ENCODE measurements at places on chromosomes 13 and 19.

- no peak for DNase-seq
Measured at GRCh38 chr13:40120288-40120687, 464.8 kb downstream of the COG6 start.

DNA sequence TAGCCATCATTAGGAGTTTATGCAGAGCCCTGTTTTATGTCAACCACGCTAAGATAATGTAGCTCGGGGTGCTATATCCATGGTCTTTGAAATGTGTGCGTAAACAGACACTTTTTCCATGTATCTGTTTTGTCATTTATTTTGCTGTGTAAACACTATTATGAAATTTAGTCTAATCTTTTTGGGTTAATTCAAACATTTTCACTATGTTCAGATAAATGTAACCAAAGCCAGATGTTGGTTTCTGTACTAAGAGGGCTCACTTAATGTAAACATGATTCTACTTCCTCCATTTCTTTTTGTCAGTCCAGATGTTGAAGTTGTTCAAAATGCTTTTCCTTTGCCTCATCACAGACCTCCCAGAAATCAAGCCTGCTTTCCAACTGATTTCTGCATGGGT is 499.5 kb upstream of the GPC6 start:
- DNase-seq, result no peak

- no peak for DNase-seq
Measured at GRCh38 chr13:98915563-98915962, 62.3 kb downstream of the DOCK9 start.

- no peak for DNase-seq
Measured at GRCh38 chr13:68030152-68030809, 800.1 kb upstream of the PCDH9 start.

GRCh38 chr13:39786091-39786490 is 130.6 kb downstream of the COG6 start:
- DNase-seq, result no peak

- DNase-seq, result peak; percentile 92
Measured at GRCh38 chr19:15210323-15210781, 9.6 kb upstream of the NOTCH3 start.

DNA sequence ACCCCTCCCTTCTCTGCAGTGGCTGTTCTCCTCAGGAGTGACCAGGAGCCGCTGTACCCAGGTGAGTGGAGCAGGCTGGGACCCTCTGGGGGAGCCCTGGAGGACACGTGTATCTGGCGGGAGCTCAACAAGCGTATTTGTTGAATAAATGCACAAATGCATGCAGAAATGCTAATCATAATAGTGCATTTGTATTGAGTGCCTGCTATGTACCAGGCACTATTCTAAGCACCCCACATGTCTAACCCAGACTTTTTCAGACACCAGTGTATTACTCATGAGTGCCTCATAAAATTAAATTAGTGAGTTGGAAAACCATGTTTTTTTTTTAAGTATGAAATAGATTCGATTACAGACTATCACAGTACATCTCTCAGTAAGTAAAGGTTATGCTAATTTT is 7.9 kb downstream of the HPN start:
- DNase-seq, result no peak

GRCh38 chr19:23093832-23094231 is 23.0 kb upstream of the ZNF730 start:
- no peak for DNase-seq

DNA sequence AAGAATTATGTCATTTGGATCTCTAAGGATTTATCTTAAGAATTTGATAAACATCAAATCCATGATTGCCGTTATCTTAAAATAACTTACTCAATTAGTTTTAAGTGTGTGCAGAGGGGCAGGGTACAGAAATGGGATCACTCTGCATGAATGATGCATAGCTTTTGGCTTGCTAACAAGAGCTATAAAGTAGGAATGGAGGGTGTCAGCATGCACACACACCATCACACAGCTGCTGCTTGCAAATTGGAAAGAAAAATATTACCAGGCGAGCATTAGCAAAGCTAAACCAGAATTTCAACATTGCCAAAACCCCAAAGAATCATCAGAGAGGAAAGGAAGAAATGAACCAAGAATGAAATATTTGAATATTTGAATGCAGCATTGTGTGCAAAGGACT is 580.6 kb downstream of the LMO7 start:
- DNase-seq, result no peak

DNA sequence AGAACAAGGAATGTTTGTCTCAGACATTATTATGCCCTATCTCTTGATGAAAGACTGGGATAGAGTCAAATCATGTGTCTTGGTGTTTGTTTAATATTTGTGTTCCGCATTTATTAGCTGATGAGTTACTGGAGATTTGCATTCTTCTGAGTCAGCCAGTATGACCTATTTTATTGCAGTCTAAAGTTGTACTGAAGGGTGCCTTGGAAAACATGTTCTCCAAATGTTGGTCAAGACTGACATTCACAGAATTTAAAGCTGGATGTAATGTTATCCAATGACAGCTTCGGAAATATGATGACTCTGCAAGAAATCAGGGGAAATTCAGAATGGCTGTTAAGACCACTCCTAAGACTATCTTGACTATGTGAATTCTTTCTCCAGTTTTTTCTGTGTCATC is 134.0 kb downstream of the KCNRG start:
- DNase-seq, result no peak

DNA sequence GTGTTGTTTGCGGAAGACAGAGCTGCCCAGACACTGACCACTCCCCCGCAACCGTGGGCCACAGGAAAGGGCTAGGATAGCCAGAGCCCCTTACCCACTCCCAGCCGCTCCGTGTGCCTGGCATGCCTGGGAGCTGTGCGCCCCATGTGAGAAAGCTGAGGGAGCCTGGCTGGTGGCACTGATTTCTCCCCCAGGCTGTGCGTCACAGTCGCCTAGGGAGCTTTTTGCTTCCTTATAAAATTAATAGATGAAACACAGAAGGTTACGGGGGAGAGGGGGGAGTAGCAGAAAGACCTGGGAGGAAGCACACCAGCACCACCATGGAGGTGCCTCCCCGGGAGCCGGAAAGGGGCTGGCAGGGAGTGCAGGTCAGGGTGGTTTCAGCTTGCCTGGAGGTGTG is 24.7 kb downstream of the DPF1 start:
- DNase-seq, result no peak

DNA sequence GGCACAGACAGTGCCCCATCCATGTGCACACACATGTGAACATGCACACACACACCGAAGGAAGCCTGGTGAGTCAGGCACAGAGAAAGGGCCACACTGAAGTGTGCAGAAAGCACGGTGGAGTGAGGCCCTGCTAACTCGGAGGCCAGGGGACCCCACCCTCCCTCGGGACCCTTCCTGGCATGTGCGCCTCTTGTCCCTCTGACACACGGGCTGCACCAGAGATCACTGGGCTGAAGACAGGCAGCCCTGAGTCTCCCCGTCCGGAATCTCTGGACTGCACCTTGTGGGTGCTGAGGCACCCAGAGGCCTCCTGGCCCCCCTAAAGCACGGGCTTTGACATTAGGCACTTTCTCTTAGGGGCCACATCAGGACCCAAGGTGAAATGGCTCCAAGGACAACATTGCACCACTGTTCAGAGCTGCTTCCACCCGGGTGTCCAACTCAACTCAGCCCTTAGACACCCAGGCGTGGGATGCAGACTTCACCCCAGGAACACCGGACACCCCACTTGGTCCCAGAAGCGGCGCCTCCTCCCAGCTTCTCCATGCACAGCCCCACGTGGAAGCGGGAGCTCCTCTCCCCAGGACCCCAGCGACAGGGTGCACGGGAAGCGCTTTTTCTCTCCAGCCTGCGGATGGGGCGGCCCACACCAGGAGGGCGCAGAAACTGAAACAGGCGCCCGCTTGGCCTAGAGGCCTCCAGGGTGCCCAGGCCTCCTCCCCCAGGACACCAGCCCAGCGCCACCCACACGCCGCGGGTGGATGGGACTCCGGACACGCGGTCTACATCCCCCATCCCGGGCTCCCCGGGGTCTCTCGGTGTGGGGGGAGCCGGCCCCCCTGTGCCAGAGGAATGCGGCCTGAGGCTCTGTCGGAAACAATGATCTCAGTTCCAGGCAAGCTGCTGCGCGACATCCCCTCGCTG is 90.2 kb downstream of the SPACA7 start:
- no peak for DNase-seq

GRCh38 chr19:1065606-1066109 is 1.3 kb upstream of the ARHGAP45 start:
- no peak for DNase-seq

DNA sequence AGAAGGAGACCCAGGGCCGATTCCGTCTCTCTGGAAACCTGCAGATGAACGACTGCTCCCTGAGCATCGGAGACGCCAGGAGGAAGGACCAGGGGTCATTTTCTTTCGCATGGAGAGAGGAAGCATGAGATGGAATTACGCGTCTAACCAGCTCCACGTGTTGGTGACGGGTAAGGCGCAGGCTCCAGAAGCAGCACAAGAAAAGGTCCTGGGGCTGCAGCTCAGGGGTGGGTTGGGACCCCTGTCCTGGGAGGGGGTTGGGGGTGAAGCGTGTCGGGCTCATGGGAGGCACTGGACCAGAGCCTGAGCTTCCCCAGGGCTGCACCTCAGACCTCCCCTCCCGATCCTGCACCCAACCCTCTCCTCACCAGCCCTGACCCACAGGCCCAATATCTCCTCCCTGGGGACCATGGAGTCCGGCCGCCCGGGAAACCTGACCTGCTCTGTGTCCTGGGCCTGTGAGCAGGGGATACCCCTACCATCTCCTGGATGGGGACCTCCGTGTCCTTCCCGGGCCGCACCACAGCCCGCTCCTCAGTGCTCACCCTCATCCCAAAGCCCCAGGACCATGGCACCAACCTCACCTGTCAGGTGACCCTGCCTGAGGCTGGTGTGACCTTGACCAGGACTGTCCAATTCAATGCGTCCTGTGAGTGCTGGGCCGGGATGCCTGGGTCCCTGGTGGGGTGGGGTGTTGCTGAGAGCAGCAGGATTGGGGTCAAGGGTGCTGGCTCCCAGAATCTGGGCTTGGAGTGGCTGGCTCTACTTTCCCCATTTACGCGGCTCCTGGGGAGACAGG is 39.6 kb upstream of the CD33 start:
- DNase-seq, result no peak

- no peak for DNase-seq
Measured at GRCh38 chr13:29165840-29166239, 345.7 kb downstream of the MTUS2 start.

- DNase-seq, result no peak
Measured at GRCh38 chr19:17283504-17283996, 1.8 kb downstream of the ANKLE1 start.

GRCh38 chr13:106241974-106242953 is 293.2 kb downstream of the EFNB2 start:
- DNase-seq, result no peak

DNA sequence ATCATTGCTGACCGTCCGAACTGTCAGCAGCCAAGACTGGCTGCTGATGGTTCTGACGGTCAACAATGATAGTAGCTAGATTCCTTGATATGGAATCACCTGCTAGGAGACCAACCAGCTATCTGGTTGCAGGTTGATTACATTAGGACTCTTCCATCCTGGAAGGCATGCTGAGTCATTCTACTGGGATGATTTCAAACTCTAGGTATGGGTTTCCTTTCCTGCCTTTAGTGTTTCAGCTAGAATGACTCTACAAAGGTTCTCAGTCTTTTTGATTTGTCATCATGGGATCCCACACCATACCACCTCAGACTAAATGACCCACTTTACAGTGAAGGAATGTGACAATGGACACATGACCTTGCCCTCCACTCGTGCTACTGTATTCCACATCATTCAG is 138.1 kb upstream of the KL start:
- no peak for DNase-seq

GRCh38 chr13:79904581-79904980 is 423.6 kb downstream of the NDFIP2 start:
- no peak for DNase-seq

GRCh38 chr13:46552303-46552682 is 677 bp upstream of the LRCH1 start:
- no peak for DNase-seq

- no peak for DNase-seq
Measured at GRCh38 chr19:47886010-47886559, at the start of gene SULT2A1. Gene SULT2A1 (minus strand): TSS chr19:47886315. CDS start chr19:47886257, 58 bp downstream.

DNA sequence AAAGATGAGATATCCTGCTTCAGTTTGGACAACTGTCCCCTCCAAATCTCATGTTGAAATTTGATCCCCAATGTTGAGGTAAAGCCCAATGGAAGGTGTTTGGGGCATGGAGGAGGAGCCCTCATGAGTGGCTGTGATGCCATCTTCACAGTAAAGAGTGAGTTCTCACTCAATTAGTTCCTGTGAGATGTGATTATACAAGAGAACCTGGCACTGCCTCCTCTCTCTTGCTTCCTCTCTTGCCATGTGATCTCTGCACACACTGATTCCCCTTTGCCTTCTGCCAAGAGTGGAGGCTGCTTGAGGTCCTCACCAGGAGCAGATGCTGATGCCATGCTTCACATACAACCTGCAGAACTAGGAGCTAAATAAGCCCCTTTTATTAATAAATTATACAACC is 86.9 kb downstream of the HSPH1 start:
- no peak for DNase-seq

- no peak for DNase-seq
Measured at GRCh38 chr19:35557539-35558399, 5.7 kb downstream of the ATP4A start.

DNA sequence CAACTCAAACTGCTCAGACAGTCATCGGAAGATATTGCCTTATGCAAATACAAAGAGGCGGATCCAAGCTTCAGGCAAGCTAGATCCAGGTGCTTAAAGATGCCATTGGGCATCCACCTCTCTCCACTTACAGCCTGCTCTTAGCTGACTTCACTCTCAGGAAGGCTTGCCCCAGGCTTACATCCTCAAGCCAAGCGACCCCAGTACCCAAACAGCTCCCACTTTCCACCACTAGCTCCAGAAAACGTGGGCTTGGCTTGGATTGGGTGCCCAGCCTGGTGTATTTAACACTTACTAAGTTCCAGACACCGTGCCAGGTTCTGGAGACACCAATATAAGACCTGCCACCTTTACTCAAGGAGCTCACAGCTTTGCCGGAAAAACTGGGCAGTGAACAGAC is 142.1 kb upstream of the VSTM2B start:
- DNase-seq, result no peak

Data from hepatic stellate cell (primary cell).